ENCODE measurements at places on chromosomes 11 and 22.

DNA sequence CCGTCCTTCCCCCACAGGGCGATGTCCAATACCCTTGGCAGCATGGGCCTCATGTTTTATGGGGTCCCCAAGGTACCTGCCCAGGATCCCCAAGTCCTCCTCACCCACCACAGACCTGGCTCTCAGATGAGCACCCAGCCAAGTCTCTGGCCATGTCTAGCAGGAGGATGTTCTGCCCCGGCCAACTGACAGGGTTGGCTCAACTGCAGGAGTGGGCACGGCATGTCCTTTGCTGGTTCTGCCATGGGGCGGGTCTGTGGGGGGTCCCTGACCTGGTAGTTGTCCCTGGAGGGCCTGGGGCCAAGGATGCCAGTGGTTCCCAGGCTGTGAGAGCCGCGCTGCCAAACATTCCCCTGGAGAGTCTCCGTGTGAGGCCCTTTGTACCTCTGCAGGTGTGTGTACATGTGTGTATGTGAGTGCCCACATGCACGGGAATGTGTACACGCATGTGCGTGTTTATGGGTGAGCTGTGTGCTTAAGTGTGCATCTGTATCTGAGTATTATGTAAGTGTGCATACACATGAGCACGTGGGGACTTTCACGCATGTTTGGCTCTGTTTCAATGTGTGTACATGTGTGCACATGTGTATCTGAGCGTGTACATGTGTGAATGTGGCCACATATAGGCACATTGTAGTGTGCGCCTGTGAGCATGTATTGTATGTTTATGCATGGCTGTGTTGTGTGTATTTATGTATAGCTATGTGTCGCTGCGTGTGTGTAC is 85.5 kb downstream of the KCNQ1 start:
- no peak for DNase-seq

DNA sequence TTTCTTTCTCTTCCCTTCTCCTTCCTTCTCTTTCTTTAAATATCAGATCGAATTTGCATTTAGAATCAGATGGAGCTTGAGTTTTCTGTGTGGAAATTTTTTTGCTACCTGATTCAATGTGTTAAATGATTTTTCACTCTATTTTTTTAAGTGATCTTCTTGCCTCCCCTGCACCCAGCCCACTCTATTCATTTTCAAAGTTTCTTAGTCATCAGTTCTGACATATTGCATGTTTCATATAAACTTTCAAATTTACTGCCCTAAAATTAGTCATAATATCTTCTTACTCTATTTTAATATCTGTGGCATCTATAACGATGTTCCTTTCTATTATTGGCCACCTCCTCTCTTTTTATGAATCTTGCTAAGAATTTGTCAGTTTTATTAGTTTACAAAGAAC is 69.1 kb downstream of the MTNR1B start:
- DNase-seq: no peak

- no peak for DNase-seq
Measured at GRCh38 chr11:35390737-35391682, 28.3 kb downstream of the SLC1A2 start.

- DNase-seq: no peak
Measured at GRCh38 chr11:95711162-95711944, 78.2 kb downstream of the FAM76B start.

DNA sequence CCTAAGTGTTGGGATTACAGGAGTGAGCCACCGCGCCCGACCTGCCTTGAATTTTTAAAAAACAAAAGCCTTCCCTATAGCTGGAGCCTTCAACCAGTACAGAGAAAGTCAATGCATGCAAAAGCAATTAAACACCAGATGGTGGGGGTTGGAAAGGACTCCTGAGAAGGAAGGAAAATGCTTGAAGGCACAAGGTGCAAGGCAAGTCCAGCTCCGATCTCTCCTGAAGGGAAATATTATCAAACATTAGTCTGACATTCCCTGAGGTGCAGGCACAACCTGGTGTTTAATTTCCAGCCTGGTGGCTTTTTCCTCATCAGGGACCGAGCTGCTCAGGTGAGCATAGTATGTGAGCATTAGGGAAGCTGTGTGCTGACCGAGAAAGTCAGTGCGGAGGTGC is 12.9 kb upstream of the RAPSN start:
- no peak for DNase-seq
